ENCODE measurements at places on chromosomes 3 and 15. TPM values are rescaled to one million over a fixed set of nuclear protein-coding genes. Genes with fewer than 3 reads are reported as not detected.
A peak's percentile ranks its signal among the peaks of the same experiment; 100 is the strongest.

Gene EIF2B5
- 30.9 TPM for total RNA-seq

- no peak overlapping the region for H3K27ac ChIP-seq
- no peaks in the 10 kb centered on the region for H3K36me3 ChIP-seq
- H3K4me1 ChIP-seq = peaks cover 4% of the 10 kb centered on the region
- no peaks in the 10 kb centered on the region for H3K27me3 ChIP-seq
- no peak overlapping the region for H3K4me3 ChIP-seq
- no peak for DNase-seq
These were observed 828.4 kb upstream of the DPPA4 start for GRCh38 chr3:110165753-110166152.

DNA sequence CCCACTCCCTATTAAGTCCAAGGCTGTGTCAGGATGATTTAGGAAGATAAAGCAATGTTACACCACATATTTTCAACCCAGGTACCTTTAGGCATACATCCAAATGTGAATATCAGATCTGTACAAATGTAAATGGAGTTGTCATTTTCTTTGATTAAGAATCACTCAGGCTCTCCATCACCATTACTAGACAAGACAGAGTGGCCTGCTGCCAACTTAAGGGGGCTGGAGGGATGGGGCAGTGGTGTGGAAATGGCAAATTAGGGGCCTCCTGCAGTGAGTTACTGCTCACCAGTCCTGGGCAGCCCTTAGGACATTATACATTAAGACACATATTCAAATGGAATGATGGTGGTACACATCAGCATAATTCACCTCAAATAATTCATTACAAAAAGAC, 211.0 kb downstream of the TNIK start:
- no peak for DNase-seq
- no peaks in the 10 kb centered on the region for H3K27me3 ChIP-seq
- no peaks in the 10 kb centered on the region for H3K36me3 ChIP-seq
- H3K4me3 ChIP-seq = no peak overlapping the region
- H3K27ac ChIP-seq = no peak overlapping the region
- no peaks in the 10 kb centered on the region for H3K4me1 ChIP-seq

Gene DPPA2
- not detected for total RNA-seq

DNA sequence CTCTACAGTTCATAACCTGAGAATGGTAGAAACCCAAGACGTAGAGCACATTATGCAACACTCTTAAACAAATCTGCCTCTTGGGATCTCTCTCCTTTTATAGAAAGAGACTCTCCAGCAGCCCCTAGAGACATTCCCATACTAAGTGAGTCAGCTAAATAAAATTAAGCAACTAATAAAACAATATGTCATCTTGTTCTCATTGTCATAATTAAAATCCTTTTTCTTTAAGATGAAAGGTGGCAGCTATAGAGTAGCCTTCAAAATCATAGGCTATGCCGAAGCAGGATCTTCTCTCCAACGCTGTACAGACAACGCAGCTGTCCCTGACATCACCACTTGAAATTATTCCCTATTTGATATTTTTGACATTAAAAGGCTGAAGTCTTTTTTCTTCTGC, 790.0 kb downstream of the FHIT start:
- no peak overlapping the region for H3K4me3 ChIP-seq
- DNase-seq = no peak
- H3K27me3 ChIP-seq = no peaks in the 10 kb centered on the region

GRCh38 chr15:83016906-83017305, 5.5 kb upstream of the C15orf40 start:
- peaks cover 4% of the 10 kb centered on the region for H3K4me1 ChIP-seq
- no peaks in the 10 kb centered on the region for H3K27me3 ChIP-seq
- no peak overlapping the region for H3K27ac ChIP-seq
- DNase-seq = no peak
- H3K36me3 ChIP-seq = no peaks in the 10 kb centered on the region
- no peak overlapping the region for H3K4me3 ChIP-seq

Gene CYP8B1
- total RNA-seq = 0.46 TPM

- H3K36me3 ChIP-seq = no peaks in the 10 kb centered on the region
- no peak overlapping the region for H3K4me3 ChIP-seq
- no peaks in the 10 kb centered on the region for H3K27me3 ChIP-seq
- no peak for DNase-seq
- no peak overlapping the region for H3K27ac ChIP-seq
These were observed 599.9 kb downstream of the RBMS3 start for GRCh38 chr3:29880809-29881208.

Gene TIGIT
- total RNA-seq = 0.35 TPM

DNA sequence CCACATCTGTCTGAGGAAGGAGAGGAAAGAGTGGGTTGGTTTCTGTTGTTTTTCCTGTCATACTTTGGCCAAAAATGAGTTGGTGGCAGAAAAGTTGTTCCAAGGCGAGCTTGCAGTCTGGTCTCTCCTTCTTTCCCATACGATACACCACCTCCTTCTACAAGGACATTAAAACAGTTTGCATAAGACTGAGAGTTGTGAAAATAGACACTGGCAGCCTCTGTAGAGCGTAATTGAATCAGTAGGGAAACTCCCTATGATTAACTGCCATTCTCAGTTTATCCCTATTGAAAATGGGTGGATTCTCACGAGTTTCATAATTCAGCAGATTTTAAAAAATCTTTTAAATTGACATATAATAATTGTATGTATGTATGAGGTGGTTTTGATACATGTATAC, 3.7 kb upstream of the LSG1 start:
- H3K4me1 ChIP-seq = peaks cover 3% of the 10 kb centered on the region
- no peak overlapping the region for H3K4me3 ChIP-seq
- H3K27ac ChIP-seq = no peak overlapping the region
- no peak for DNase-seq

GRCh38 chr3:179703816-179704215, 51.0 kb downstream of the USP13 start:
- no peaks in the 10 kb centered on the region for H3K36me3 ChIP-seq
- no peak overlapping the region for H3K27ac ChIP-seq
- no peak for DNase-seq
- H3K4me1 ChIP-seq = peaks cover 2% of the 10 kb centered on the region
- H3K27me3 ChIP-seq = no peaks in the 10 kb centered on the region

GRCh38 chr3:25170021-25170420, 258.0 kb upstream of the RARB start:
- H3K36me3 ChIP-seq = no peaks in the 10 kb centered on the region
- no peaks in the 10 kb centered on the region for H3K4me1 ChIP-seq
- H3K4me3 ChIP-seq = no peak overlapping the region
- no peak for DNase-seq
- H3K27me3 ChIP-seq = no peaks in the 10 kb centered on the region
- no peak overlapping the region for H3K27ac ChIP-seq

Gene HESX1
- total RNA-seq = 0.78 TPM

DNA sequence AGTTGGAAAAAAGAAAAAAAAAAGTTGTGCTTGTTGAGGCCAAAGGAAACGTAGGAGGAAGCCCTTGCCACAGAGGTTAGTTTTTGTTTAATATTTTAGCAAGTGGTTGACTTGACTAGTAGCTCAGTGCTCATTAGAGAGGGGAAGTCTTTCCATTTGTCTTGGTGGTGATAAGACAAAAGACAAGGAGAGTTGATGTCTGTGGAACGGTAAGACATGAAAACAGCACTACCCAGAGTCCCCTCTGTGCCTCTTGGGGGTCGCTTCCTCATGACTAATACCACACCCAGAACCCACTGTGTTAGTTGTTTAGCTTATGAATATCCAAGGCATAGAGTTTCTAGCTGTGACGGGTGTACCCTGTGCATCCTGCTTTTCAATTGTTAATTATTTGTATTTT, 211.4 kb downstream of the ITPR1 start:
- no peak overlapping the region for H3K4me3 ChIP-seq
- H3K36me3 ChIP-seq = no peaks in the 10 kb centered on the region
- H3K4me1 ChIP-seq = no peaks in the 10 kb centered on the region
- no peaks in the 10 kb centered on the region for H3K27me3 ChIP-seq

DNA sequence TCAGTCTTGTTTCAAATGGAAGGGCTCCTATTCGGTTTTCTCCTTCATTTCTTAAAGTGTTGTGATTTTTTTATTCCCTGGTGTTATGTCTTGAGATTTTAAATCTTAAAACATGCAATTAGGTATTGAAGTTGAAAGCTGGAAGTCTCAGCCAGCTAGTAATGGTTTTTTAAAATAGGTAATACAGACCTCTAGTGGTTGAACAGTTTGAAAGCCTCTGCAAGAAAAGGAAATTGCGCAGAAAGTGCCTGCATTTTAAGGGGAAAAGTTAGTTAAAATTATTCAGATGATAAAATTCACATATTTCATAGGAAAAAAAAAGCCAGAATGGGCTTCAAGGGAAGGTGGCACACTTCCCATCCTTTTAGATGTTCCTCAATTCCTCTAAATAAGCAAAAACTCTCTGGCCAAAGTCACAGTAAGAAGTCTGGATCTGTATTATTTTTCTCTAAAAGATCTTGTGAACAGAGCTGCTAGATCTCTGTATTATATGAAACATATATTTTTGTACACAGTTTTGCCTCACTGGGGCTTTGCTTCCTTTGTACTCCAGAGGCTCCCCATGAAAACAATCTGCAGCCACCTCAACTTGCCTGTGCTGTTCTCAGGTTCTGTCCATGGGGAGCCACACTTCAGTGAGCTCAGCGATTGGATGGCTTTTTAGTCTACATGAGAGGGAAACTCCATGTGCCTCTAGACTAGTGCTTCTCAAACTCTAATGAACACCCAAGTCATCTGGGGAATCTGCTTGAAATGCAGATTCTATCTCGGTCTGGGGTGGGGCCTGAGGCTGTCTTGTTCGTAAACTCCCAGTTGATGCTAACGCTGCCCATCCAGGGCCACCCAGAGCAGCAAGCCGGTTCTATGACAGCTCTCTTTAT, 21.5 kb downstream of the AGTR1 start:
- no peaks in the 10 kb centered on the region for H3K27me3 ChIP-seq
- H3K27ac ChIP-seq = no peak overlapping the region
- DNase-seq = no peak
- H3K4me1 ChIP-seq = no peaks in the 10 kb centered on the region
- H3K4me3 ChIP-seq = no peak overlapping the region
- H3K36me3 ChIP-seq = no peaks in the 10 kb centered on the region

DNA sequence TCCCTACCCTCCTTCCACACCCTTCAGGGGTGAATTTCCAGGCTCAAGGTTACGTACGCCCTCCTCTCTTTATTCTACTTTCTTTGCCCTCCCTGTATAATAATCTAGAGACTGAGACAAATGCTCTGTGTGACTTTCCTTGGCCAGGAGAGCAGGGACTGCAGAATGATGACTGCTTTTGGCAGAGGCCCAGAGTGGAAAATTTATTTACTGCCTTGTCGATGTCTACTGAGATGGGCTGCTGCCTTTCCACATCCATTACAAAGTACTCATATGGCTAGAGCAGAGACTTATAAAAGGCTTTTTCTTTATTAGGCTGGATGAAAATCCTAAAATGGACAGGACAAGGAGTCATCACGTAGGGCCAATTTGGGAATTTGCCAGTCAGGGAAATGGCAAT, 576.2 kb downstream of the TUSC7 start:
- no peaks in the 10 kb centered on the region for H3K27me3 ChIP-seq
- H3K4me3 ChIP-seq = no peak overlapping the region
- no peaks in the 10 kb centered on the region for H3K36me3 ChIP-seq
- H3K4me1 ChIP-seq = no peaks in the 10 kb centered on the region
- no peak overlapping the region for H3K27ac ChIP-seq

- no peak overlapping the region for H3K4me3 ChIP-seq
- no peaks in the 10 kb centered on the region for H3K4me1 ChIP-seq
- no peaks in the 10 kb centered on the region for H3K36me3 ChIP-seq
- no peak overlapping the region for H3K27ac ChIP-seq
- DNase-seq = no peak
These were observed 60.0 kb upstream of the SYN2 start for GRCh38 chr3:11944052-11944673.

- DNase-seq = no peak
- H3K4me1 ChIP-seq = no peaks in the 10 kb centered on the region
- H3K27ac ChIP-seq = no peak overlapping the region
- no peaks in the 10 kb centered on the region for H3K36me3 ChIP-seq
- no peak overlapping the region for H3K4me3 ChIP-seq
These were observed 266.4 kb downstream of the GABRG3 start for GRCh38 chr15:27237319-27237939.

GRCh38 chr3:58288011-58288728, 17.9 kb upstream of the RPP14 start:
- no peaks in the 10 kb centered on the region for H3K36me3 ChIP-seq
- peaks cover 9% of the 10 kb centered on the region for H3K4me1 ChIP-seq
- no peak overlapping the region for H3K4me3 ChIP-seq
- DNase-seq = peak; percentile 50
- H3K27me3 ChIP-seq = no peaks in the 10 kb centered on the region
- no peak overlapping the region for H3K27ac ChIP-seq

GRCh38 chr3:52032702-52033408, 23.5 kb downstream of the DUSP7 start:
- H3K36me3 ChIP-seq = no peaks in the 10 kb centered on the region
- no peak overlapping the region for H3K27ac ChIP-seq
- no peaks in the 10 kb centered on the region for H3K4me1 ChIP-seq
- no peak for DNase-seq
- no peaks in the 10 kb centered on the region for H3K27me3 ChIP-seq

DNA sequence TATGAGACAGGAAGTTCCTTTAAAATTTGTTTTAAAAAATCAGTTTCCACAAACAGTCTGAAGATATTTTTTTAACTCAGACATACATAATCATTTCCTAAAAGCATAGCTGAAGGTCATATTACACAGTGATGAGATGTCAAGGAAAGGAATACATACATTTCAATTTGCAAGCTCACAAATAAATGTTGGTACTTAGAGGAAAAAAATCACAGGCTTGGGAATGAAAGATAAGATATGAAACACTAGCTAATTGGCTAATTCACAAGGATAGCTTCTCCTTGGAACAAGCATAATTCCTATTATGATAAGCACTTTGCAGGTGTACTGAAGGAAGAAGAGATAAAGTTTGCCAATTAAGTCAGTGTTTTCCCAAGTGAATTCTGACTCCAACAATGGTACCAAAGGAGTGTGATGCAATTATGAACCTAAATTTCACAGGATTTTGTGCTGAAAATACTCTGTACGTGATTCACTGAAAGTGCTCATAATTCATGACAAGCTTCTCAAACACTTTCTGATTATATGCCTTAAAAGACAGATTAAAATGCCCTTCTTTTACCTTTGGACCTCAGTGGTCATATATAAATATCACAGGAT, 112.4 kb downstream of the FRMD5 start:
- H3K4me1 ChIP-seq = no peaks in the 10 kb centered on the region
- no peaks in the 10 kb centered on the region for H3K36me3 ChIP-seq
- DNase-seq = no peak
- no peaks in the 10 kb centered on the region for H3K27me3 ChIP-seq
